ENCODE measurements at places on chromosomes 16 and 17.

GRCh38 chr17:30133197-30133596 lies 16.6 kb downstream of the NSRP1 start:
- no peak for DNase-seq

DNA sequence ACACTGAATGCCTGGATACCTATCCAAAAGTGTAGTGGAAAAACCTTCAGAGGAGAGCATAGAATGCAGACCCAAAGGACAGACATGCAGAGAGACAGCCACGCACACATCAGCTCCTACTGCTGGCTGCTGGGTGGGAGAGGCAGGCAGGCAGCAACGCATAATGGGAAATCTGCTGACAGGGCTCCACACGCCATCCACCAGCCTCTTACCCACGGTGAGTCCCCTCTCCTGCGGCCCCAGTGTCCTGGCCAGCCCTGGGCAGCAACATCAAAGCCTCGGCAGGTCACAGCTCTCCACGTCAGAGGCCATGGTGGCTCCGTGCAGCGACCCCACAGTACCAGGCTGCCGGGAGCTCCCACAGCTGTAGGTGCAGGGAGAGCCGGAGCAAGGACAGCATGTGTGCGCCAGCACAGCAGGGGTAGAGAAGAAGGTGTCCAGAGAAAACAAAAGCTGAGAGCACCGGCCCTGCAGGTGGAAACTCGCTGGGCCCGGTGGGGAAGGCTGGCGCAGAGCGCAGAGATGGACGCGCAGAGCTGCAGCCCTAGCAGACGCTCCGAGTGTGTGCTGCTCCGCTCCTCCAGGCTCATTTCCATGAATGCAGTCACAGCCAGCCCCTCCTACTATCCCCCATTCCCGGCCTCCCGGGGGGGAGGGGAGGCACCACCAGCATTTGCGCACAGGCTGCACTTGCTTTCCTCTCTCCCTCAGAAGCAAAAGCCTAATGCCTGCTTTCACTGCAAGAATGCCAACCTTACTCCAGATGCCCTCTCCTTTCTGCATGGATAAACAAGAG lies 58.9 kb downstream of the CYTH1 start:
- no peak for DNase-seq

GRCh38 chr16:70162041-70162451 lies 11.5 kb upstream of the CLEC18C start:
- DNase-seq: peak; percentile 53

- no peak for DNase-seq
Measured at GRCh38 chr17:82291582-82292250, 18.2 kb upstream of the CSNK1D start.

DNA sequence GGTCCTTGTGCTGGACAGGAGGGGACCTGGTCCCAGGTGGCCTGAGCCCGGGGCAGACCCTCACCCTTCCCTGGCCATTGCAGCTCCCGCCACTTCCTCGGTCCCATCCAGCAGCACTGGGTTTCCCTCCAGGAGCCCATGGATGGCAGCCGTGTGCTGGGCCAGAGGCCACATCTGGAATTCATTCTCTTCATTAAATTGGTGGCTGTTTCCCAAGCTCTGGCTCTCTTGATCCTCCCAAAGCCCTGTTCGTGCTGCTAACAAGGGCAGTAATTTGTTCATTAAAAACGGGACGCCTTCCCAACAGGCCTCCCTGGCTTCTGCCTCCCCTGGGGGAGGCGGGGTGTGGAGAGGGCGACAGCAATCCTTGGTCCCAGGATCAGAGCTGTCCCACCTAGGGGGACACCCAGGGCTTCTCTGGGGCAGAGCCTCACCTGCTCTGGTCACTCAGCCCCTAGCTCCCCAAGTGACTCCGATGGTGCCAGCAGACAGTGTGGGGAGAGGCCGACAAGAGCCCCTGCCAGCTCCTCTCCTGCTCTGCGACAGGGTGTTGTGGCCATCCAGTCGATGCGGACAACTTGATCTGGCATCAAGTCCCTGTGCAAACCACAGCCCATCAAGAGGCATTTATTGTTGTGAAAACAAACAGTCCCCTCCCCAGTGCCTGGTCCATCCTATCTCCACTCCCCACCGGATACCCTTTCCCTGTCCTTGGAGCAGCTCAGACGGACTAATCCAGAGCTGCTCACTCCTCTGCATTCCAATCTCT lies 44.0 kb downstream of the SDK2 start:
- no peak for DNase-seq

- no peak for DNase-seq
Measured at GRCh38 chr16:49452578-49452977, 79.0 kb downstream of the C16orf78 start.

DNA sequence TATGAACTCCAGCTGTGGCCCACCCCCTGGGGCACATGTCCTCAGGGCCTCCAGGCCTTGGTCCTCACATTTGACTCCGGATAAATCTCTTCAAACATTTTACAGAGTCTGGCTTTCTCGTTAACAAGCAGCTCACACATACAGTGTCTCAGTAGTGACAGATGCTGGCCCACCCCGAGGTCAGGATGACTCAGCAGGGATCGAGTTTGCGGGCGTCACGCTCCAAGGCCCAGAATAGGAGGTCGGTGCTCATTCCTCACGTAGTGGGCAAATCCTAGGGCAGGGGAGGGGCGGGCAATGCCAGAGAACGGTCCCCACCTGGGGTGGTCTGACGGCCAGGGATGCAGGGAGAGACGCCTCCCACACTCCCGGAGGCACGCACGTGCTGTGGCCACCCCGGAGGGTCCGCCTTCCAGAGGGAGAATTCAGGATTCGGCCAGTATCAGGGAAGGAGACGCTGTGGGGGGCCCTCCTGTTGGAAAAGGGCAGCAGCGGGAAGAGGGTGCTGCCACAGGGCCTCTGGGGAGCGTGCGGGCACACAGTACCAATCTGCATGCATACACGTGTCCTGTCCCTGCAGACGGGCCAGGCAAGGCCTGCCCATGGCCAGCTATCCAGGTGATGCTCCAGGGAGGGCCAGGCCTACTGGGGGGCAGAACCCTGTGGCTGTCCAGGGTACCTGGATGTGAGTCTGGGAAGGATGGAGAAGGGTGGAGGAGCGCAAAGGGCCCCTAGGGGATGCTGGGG lies 8.6 kb downstream of the SLC7A5 start:
- DNase-seq: peak; percentile 49

- DNase-seq: no peak
Measured at GRCh38 chr17:75842963-75843576, 1.1 kb downstream of the UNC13D start.

DNA sequence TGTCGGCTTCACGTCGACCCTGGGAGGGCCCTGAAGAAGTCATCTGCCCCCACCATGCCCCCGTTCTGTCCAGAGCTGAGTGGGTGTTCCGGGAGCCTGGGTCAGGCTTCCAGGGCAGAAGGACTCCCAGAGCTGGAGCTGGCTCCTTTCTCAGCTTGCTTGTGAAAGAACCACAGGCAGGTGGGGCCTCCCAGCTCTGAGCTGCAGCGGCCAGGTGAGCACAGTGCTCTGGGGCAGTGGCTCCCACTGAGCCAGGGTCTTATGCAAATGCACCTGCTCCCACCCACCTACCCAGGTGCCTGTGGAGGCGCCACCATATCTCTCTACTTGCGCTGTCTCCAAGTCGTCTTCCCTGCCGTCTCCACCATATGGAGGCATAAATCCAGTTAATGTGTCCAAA lies 140.0 kb upstream of the RPL38 start:
- no peak for DNase-seq

GRCh38 chr17:73065376-73065775 lies 27.1 kb downstream of the SLC39A11 start:
- no peak for DNase-seq

GRCh38 chr17:49571764-49572163 lies 3.9 kb upstream of the NXPH3 start:
- DNase-seq: no peak

DNA sequence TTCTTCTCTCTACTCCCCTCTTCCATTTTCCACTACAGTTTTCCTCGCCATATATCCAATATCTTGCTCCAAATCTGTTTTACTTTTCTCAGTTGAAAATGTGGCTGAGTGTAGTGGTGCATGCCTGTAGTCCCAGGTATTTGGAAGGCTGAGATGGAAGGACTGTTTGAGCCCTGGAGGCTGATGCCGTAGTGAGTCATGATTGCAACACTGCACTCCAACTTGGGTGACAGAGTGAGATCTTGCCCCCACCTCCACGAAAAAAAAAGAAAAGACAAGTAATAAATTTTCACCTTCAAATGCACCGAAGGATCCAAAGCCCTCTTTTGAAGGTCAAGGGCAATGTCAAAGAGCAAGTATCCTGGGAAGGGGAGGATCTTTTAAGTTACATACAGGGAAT lies 592.3 kb downstream of the TMEM114 start:
- no peak for DNase-seq

- DNase-seq: no peak
Measured at GRCh38 chr16:88656291-88656980, 5.6 kb upstream of the CYBA start.

DNA sequence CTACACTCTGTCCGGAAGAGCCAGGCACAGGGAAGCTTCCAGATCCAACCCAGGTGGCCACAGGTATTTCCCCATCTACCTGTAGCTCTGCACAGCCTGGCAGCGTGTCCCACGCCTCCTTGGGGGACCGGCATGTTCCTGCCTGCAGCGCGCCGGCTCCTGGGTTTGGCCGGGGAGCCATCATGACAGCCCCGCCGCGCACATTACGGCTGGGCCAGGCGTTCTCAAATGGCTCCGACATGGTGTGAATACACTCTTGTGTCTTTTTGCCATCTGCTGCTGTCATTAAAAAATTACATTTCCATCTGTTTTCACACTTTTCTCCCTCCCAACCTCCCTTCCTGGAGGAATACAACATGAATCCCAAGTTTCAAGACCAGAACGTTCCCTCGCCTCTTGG lies 8.0 kb upstream of the GINS2 start:
- DNase-seq: no peak

- DNase-seq: peak; percentile 59
Measured at GRCh38 chr16:63289834-63290460, 1253.7 kb upstream of the CDH8 start.

DNA sequence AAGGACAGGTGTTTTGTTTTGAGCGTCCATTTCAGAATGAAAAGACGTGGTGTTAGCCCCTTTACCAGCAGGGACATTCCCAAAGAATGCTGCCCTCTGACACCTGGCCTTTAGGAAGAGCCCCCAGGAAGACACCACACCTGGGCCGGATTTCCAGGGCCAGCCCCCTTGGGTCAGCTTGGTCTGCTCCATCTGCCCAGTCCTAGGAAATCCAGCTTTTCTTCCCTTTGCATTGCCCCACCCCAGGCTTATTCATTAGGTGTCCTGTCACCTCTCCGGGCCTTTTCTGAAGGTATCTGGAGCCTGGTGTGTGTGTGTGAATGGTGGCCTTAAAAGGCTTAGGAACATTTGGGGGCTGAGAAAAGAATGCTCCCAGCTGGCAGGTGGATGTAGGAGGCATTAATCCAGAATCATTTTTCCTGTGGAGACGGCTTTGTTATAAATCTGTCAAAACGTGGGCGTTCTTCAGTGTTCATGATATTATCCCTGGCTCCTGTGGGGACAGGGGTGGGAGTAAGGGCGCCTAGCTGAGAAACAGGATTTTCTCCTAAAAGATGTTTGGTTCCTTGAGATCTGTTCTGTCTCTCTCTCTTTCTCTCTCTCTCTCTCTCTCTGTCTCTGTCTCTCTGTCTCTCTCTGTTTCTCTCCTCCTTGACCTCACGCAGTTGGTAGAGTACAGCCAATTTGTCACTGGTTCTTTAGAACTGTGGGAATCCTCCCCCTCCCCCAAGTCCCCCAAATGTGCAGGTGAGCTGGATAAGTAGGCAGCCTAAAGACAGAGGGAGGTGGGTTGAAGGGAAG lies 84.0 kb downstream of the NTN1 start:
- DNase-seq: no peak

GRCh38 chr17:77884967-77885641 lies 73.4 kb upstream of the TNRC6C start:
- DNase-seq: peak; percentile 33

DNA sequence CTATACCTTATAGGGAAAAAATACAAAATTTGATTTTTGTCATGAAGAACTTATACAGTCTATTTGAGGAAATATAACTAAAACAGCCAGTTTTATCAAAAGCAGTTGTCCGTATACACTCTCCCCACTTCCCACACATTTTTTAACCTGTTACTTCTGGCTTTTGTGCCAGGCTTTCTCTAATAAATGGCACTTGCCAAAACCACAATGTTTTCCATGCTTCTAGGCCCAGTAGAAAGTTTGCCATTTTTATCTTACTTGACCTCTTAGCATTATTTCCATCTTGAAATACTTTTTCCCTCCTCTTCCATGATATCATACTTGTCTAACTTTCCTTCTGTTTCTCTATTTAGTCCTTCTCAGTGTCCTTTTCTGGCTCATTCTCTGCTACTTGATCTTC lies 38.8 kb downstream of the EFCAB5 start:
- DNase-seq: no peak

GRCh38 chr17:17159571-17159970 lies 46.6 kb downstream of the PLD6 start:
- no peak for DNase-seq

DNA sequence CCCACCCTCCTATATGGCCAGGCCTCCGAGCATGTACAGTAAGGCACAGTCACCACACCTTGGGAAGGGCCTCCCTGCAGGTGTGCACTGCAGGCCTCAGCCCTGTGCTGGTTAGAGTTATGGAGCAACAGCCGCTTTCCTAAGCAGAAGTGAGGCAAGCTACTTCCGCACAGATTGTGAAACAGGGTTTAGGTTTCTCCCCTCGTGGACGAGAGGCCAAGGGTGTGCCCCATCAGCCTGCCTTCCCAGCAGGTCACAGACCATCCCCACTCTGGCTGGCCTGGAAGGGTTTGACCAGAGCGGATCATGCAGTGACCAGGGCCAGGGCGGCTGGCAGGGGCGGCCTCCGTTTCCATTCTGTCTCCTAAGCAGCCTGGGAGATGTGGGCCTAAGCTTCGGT lies 4.7 kb downstream of the MSRB1 start:
- no peak for DNase-seq

DNA sequence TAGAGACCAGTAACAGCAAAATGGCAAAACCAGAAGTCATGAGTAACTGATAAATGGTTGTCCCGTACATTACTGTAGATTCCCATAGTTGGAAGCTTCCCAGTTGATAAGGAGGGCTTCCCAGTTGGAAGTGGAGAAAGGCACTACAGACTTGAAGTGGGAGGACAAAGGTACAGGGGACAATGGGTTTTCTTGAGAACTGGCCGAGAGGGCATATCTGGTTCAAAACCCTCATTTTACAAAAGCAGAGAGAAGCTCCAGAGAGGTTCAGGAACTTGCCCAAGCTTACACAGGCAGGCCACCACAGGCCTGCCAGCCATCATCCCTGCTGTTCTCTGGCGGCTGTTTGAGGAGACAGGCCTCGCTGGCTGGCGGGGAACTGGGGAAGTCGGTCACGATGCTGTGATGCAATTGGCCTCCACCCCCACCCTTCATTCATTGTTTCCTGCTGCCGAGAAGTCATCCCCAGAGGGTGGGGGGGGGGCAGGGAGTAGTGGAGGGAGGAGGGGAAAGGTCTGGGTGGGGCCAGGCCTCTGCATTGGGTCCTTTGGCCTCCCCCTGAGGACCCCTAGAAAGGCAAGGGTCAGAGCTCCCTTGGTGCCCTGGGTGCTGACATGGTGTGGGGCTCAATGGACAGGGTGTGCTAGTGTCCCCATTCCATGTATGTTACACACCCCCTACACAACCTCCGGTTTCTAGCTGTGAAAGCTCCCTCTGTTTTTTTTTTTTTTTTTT lies 3.0 kb downstream of the UBALD2 start:
- no peak for DNase-seq

- DNase-seq: no peak
Measured at GRCh38 chr16:84485255-84486010, 19.0 kb downstream of the MEAK7 start.
